Left colon (tissue), 2 donors: ENCODE measurements at places on chromosomes 3 and 15. TPM values are rescaled to one million over a fixed set of nuclear protein-coding genes. Genes with fewer than 3 reads are reported as not detected.

DNA sequence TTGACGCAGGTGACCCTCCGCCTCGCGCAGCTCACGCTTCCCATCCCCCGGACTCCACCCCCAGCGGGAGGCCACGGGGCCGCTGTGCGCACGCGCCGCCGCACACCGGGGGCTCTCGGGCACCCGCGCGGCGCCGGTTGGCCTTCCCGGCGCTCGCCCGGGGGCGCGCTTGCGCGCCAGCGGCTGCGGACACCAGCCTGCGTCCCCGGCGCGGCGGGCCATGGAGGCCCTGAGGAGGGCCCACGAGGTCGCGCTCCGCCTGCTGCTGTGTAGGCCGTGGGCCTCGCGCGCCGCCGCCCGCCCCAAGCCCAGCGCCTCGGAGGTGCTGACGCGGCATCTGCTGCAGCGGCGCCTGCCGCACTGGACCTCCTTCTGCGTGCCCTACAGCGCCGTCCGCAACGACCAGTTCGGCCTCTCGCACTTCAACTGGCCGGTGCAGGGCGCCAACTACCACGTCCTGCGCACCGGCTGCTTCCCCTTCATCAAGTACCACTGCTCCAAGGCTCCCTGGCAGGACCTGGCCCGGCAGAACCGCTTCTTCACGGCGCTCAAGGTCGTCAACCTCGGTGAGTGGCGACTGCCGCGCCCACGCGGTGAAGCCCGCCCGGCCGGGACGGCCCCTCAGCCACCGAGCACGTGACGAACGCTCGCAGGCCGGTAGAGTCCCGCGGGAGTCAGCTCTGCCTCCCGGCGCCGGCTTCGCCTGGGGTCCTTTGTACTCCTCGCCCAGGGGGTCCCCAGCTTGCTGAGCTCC, at the start of gene C15orf61:
C15orf61 (plus strand) TSS at position 103 of the 754 bp plus-strand sequence; CDS start at position 221, 118 bp downstream.
- peak; percentile 92 for DNase-seq

DNA sequence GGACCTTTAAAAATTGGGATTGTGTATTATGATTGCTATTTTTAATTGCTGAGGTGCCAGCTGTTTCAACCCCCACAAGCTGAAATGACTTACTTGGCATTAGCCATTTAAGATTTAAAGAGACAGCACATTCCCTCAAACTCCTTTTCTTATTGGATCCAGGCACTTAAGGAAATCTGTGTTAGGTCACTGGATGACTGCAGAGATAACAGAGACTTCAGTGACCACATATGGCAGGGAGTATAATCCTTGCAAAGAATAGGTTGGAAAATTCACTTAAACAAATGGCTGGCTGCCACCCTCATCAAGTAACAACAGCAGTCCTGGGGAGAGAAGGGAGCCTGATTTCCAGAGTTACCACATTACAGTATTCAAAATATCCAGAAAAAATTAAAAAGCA, 66.6 kb downstream of the SLMAP start:
- no peak for DNase-seq

DNA sequence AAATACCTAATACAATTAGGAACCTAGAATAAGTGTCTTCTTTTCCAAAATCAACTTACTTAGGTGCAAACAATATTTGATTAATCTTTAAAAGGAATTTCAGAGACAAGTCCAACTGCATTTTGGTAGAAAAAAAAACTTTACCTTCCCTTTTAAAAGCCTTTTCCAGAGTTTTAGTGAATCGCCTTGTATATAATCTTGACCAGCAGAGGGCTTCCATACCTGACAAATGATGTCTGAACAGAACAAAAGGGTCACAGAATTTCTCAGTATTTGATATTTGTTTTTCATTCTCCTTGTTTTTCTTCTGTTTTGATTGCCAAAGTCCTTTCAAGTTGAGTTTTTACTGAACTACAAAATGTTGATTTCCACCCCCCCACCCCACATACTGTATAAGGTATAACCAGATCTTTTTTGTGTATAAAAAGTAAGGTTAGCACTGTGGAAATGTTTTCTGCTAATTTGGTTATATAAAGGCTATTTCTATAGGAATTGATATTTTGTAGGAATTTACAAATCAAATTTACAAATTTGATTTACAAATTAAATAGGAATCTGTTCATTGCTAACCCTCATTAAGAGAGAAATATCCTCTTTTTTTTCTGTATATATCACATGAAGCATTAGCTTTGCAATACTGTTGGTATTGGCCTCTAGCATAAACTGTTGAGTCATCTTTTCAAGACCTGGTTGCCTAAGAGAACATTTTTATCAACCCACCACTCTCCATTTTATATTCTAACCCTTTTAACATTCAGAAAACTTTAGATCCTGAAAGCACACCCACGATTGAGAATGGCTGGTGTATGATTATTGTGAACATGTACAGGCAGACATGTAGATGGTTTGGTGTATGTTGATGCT, 464.1 kb upstream of the RARB start:
- DNase-seq, result no peak

- no peak for DNase-seq
Observed at GRCh38 chr3:175224051-175224450, 364.9 kb downstream of the NAALADL2 start.

DNA sequence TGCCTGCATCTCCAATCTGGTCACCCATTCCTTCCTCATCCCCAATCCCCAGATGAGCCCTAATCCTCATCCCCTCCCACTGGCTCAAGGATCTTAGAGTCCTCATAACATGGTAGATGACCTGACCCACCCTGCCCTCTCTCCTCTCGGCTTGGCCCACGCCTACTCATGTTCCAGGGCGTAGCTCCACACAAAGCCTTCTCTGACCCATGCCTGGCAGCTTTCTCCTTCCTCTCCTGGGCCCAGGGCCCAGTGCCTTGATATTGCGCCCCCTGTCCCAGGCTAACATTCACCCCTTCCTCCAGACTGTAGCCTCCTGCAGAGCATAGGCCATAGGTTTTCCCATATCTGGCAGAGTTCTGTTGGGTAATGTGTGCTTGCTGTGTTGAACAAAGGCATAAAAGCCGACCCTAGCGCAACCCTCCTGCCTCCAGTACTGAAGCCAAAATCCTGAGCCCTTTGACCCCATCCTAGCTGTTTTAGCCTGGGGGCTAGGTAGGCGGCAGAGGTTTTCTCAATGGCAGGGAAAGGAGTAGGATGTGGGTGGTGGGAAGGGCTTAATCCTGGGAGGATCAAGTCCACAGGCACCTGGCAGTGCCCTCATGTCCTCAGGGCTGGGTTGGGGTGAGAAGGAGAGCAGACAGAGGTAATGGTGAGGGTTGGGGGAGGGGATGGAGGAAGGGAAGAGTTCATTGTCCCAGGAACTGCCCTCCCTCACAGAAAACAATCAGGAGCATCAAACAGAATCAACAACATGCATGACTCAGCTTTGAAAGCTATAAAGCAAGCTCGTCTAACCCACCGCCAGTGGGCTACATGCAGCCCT, 35.5 kb downstream of the MESD start:
- DNase-seq, result no peak

GRCh38 chr3:58434168-58434504, 504 bp upstream of the PDHB start:
- no peak for DNase-seq

GRCh38 chr3:96106701-96107100, 707.7 kb upstream of the EPHA6 start:
- DNase-seq, result no peak

DNA sequence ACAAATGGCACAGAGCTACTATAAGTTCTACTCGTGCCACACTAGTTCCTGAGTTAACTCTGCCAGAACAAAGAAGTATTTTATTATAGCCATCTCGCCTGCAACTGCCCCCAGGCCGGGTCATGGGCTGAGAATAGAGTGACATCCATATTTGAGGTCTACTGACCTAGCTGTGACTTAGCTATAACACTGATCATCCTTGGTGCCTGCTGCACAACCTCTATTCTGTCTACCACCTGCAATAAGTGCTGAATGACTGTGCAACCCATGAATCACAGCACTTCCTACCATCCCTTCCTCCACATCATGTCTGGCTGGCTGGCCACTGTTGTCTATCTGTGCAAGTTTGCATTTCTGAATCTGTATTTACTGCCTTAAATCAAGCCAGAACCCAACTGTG, 506.5 kb upstream of the TBL1XR1 start:
- DNase-seq, result no peak

GRCh38 chr3:112568642-112569041, 6.8 kb downstream of the SLC35A5 start:
- DNase-seq, result no peak

- DNase-seq, result no peak
Observed at GRCh38 chr3:30007668-30008067, 598.7 kb upstream of the TGFBR2 start.

DNA sequence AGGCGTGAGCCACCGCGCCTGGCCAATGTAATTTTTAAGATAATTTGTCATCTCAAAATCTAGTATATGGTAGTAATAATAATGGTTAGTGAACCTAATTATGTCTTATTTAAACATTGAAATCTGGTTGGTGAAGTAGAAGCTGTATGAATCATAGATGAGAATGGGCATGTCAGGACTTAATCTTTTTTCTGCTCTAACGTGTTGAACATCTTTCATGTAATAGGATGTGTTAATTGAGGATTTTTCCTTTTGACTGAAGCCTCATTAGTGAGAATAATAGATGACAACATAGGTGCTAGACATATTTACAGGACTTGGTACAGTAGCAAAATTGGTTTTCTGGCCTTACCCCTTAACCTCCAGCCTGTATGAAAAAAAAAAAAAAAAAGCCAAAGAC, 835.6 kb downstream of the IGSF11 start:
- no peak for DNase-seq

DNA sequence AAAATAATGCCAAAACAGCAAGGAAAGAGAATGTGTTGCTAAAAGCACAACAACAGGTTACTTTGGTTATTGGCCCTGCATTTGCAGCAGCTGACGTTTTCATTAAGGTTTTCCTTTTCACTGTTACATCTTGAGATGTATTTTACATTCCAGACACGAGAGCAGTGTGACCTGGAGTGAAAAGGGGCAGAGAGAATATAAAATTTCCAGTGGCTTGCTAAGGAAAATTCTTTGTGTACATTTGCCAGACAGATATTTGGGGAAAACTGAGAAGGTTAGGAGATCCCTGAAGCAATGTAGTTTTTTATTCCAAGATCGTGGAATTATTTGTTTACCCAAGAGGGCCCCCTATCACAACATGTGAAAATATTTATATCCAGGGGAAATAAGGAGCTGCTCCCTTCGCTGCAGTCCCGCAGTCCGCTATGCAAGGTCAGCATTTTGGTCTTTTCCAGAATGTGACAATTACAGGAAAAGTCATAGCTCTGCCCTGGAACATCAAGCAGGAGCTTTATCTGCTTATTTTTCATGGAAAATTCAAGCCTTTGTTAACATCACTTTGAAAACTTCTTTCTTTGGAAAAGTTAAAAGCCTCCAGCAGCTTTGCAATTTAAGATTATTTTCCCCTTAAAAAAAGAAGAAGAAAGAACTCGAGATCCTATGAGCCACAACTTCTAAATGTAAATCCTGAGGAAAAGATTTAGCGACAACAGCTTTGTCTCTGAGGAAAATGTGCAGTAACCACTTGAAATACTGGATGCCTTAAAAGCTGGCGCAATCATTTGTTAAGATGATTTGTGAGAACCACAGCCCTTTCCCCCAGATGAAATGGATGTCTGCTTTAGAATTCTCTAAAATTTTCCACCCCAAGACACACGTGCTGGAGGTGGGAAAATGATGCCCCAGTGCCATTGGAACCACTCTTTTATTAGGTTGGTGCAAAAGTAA, 256.4 kb upstream of the TPM1 start:
- no peak for DNase-seq

- DNase-seq, result peak; percentile 21
Observed at GRCh38 chr3:53617893-53618523, 123.6 kb downstream of the CACNA1D start.

GRCh38 chr3:50525987-50526386, 22.6 kb upstream of the CACNA2D2 start:
- peak; percentile 50 for DNase-seq

DNA sequence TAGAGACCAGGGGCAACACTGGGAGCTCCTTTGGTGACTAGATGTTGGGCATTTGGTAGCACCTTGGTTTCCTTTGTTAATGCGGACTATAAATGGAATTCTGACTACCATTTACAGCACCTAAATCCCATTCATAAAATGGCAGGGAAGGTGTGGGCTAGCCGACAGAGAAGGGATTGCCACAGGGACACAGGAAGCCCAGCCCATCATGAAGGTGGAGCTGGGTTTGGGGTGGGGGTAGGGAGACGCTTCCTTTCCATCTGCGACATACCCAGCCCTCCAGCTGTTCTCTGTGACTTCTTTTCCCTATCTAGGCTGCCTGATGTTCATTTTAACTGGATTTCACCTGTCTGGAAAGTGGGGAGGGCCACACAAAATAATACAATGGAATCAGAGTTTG, 21.0 kb downstream of the ABHD2 start:
- DNase-seq, result no peak

GRCh38 chr15:40085266-40085665, 23.4 kb downstream of the BMF start:
- DNase-seq, result no peak

GRCh38 chr15:77030048-77030927, 35.4 kb downstream of the PSTPIP1 start:
- peak; percentile 47 for DNase-seq

GRCh38 chr15:67197364-67197695, 57.1 kb downstream of the AAGAB start:
- no peak for DNase-seq

DNA sequence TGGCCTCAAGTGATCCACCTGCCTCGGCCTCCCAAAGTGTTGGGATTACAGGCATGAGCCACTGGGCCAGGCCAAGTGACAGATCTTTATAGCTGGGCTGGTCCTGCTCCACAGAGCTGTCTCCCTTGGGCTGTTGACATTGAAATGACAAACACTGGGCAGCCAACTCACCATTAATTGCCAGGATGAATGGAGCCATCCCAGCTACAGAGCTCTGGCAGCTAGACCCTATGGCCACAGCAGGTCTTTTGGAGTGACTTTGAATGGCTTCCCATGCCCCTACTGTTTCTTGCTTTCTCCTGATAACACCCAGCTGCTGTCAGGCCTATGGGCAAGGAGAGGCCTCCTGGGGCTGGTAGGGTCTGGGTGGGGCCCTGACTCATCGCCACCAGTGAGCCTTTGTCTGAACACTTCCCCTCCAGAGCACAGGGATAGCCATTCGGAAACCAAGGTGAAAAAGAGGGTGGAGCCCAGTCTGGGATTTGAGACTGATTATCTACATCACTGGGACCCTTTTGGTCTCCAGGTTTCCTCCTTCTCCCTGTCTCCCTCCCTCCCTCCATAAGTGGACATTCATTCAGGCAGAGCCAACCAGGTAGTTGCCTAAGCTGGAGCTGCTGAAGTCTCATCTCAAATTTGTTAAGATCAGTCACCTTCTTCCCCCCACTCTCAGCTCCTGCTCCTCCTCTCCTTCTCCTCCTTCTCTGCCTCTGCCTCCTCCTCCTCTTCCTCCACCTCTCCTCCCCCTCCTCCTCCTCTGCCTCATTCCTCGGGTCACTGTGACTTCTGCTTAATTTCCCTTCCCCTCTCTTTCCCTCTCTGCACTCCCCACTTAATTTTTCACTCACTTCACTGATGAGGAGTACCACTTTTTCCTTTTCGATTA, 34.0 kb downstream of the BHLHE40 start:
- DNase-seq, result peak; percentile 57

The CIDEC gene
- 26.2 TPM for total RNA-seq

The CRYGS gene
- 1.5 TPM for total RNA-seq

The CRABP1 gene
- total RNA-seq, result 0.61 TPM

The CCR3 gene
- 0.28 TPM for total RNA-seq

The SLCO2A1 gene
- 57.7 TPM for total RNA-seq

The RTP3 gene
- not detected for total RNA-seq

The FOXB1 gene
- total RNA-seq, result not detected

The RTP1 gene
- not detected for total RNA-seq

The SLC12A8 gene
- total RNA-seq, result 23.7 TPM

The SCN5A gene
- total RNA-seq, result 0.47 TPM

The MESP1 gene
- total RNA-seq, result 9.7 TPM

The THAP10 gene
- total RNA-seq, result 1.4 TPM

The KLF15 gene
- total RNA-seq, result 1.6 TPM

The MESP2 gene
- 0.84 TPM for total RNA-seq
